ENCODE measurements at places on chromosomes 2 and 18.

GRCh38 chr18:45270289-45270771 lies 344.9 kb upstream of the SLC14A2 start:
- no peak for DNase-seq

GRCh38 chr2:16655445-16655837 lies 10.2 kb downstream of the CYRIA start:
- no peak for DNase-seq

- no peak for DNase-seq
Measured at GRCh38 chr2:17649026-17649425, 104.6 kb downstream of the SMC6 start.

GRCh38 chr2:155404433-155405002 lies 706.0 kb downstream of the KCNJ3 start:
- no peak for DNase-seq

GRCh38 chr2:25323042-25323514 lies 18.6 kb downstream of the DNMT3A start:
- DNase-seq, result no peak

GRCh38 chr2:28588292-28588670 lies 92.4 kb downstream of the PLB1 start:
- DNase-seq, result no peak

- DNase-seq, result no peak
Measured at GRCh38 chr2:26980971-26981370, 10.5 kb downstream of the MAPRE3 start.

DNA sequence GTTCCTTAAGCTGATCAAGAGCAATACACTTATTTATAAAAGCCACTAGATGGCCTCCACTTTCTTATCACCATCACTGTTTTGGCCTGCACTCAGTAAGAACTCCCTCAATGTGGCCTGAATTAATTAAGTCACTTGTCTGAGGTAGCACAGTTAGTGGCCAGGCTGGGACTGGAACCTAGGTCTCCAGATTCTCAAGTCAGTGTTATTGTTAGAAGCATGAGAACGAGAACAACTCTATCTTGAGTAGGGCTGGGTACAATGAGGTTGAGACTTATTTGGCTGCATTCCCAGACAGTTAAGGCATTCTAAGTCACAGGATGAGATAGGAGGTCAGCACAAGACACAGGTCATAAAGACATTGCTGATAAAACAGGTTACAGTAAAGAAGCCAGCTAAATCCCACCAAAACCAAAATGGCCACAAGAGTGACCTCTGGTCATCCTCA lies 115.8 kb downstream of the SS18 start:
- DNase-seq, result no peak

Measured in midbrain (tissue), 1 donor.